ENCODE measurements at places on chromosomes 3 and 15. TPM values are rescaled to one million over a fixed set of nuclear protein-coding genes. Genes with fewer than 3 reads are reported as not detected.

The RBP2 gene
- total RNA-seq, result not detected

The TLR9 gene
- 0.19 TPM for total RNA-seq

The APBA2 gene
- total RNA-seq, result 0.17 TPM

The TMCO5A gene
- total RNA-seq, result not detected

The SCN11A gene
- total RNA-seq, result 0.03 TPM

The PCOLCE2 gene
- total RNA-seq, result 110 TPM

The TMC3 gene
- total RNA-seq, result not detected

The ANKUB1 gene
- not detected for total RNA-seq
